Activated T-helper 9 cell treated with anti-CD3 and anti-CD28 coated beads, Interleukin-2, amount 50 U/mL, for 16 hours (primary cell): ENCODE measurements at places on chromosomes 1 and 21.

DNA sequence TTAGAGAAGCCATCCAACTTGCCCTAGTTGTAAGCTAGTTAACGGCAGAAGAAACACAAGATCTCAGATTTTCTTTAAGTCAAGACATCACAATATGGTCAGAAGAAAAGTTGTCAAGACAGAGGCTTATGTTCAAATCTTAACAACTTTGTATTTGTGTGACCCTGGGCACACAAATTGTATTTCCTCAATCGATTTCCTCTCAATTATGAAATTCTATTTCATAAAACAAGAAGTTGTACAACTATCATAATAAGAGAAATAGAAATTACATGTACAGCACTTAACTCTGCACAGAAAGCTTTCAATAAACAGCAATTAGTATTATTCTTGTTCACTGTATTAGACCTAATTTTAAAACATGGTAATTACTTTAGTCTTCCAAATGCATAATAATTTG is 62.9 kb upstream of the SDC3 start:
- DNase-seq: no peak

DNA sequence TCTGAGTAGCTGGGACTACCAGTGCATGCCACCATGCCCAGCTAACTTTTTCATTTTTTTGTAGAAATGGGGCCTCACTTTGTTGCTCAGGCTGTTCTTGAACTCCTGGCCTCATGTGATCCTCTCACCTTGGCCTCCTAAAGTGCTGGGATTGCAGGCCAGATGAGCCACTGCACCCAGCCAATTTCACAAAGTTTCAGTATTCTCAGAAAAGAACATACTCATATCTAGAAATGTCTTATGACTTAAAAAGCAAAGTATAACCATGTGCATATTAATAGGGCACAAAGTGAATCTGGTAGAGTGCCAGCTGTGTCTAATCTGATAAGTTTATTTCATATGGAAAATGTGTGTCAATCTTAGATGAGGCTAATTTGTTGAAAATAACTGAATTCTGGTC is 87.5 kb upstream of the CACYBP start:
- no peak for DNase-seq

GRCh38 chr1:234770924-234771540 is 161.1 kb upstream of the IRF2BP2 start:
- no peak for DNase-seq

DNA sequence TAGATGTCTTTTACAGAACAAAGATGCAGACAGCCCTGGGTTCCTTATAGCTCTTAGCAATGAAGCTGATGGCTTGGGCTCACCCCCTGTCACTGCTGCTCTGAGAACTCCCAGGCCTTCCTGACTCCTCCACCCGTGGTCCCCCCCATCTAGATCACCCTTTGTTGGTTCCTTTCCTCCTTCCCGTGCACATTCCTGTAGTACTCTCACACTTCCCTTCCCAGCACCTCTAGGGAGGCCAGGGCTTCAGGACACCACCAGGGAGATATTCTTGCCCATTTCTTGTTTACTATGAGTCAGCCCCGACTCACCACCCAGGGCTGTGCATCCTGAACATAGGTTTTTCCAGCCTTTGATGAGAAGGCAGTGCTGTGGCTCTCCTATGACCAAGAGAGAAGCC is 14.4 kb upstream of the NOS1AP start:
- DNase-seq: no peak

GRCh38 chr1:1920057-1920607 is 1.1 kb upstream of the TMEM52 start:
- DNase-seq: no peak

DNA sequence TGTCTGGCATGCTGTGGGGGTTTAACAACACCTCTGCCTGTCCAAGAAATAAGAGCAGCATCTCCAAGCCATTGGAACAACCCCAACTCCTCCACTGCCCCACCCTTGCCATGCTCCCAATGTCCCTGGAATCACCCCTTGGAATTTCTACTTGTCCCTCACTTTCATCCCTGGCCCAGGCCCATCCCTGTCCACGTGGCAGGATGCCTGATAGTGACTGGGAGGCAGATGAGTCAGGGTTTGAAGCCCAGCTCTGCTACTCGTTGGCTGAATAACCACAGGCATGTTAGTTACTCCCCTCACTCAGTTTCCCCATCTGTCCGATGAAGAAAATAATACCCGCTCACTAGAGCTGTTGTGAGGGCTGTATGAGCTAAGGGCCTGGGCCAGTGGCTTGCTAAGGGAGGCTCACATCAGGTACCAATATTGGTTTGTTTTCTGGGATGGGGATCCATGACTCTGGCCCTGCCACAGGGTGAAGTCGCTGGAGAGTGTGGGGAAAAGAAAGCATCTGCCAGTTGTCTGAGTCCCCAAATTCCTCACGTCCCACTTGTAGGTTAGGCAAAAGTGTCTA is 99.4 kb upstream of the TLR5 start:
- no peak for DNase-seq

DNA sequence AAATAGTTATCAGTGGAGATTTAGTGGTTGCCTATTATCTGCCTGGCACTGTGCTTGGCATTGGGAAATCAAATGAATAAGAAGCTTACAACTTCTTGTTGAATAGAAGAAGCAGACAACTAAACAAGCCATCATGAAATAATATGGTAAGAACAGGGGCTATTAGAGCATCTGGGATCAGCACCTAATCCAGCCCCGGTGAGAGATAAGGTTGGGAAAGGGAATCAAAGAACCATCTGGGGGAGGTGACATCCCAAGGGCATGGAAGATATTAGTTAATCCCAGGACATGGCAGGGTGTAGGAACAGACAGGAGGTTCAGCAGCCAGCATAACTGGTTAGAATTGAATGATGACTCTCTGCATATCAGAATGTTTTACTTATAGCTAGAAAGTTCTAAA is 36.3 kb upstream of the SUCO start:
- no peak for DNase-seq

DNA sequence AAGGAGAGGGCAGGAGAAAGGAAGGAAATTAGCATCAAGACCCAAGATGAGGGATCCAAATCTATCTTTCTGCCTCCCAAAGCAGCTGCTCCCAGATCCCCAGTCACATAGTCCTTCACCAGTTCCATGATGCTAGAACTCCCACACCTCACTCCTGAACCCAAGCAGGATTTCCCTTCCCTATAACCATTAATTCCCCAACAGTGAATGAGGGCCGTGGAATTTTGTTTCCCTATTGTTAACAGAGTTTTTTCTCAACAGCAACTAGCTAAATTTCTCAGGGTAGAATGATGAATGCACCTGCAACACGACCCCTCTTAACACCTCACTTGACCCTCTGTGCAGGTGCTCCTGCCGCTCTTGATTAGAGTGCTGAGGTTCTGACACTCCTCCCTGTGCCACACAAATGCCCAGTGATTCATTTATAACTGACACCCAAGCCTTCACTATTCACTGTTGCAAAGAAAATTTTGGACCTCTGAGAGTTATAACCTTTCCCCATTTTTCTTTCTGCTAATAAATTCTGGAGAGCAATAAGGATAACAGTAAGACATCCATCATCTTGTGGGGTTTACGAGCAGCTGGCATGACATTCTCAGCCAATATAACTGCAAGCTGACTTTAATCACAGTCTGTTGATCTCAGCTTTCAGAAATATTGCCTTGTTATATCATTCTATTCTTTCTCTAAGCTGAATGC is 25.4 kb upstream of the NPL start:
- no peak for DNase-seq

DNA sequence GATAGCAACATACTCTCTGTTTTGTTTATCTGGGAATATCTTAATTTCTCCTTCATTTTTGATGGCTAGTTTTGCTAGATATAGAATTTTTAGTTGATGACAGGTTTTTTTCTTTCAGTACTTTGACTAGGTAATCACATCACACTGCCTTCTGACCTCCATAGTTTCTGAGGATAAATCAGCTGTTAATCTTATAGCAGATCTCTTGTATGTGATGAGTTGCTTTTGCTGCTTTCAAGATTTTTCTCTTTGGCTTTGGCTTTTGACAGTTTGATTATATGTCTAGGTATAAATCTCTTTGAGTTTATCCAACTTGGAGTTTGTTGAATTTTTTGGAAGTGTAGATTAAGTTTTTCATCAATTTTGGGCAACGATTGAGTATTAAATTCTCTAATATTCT is 142.6 kb downstream of the ZNF644 start:
- no peak for DNase-seq
